Caki2 (cell line): ENCODE measurements at places on chromosomes 13 and 19.

GRCh38 chr19:28444362-28444761, 768.6 kb downstream of the UQCRFS1 start:
- DNase-seq: no peak

GRCh38 chr19:1131718-1132551, 28.1 kb downstream of the GPX4 start:
- no peak for DNase-seq

DNA sequence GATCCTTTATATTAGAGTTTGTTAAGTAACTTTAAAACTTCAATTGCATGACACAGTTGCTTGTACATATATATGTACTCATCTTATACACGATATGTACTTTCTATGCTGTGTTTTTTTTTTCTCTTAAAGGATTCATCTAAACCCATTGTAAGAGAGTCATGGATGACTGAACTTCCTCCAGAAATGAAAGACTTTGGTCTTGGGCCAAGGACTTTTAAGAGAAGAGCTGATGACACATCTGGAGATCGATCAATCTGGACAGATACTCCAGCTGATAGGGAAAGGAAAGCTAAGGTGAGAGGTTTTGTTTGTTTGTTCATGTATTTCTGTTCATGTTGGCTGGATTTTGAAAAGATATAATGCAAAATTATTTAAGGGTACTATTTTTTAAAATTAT, 26.0 kb downstream of the GPALPP1 start:
- DNase-seq: no peak

GRCh38 chr13:103218253-103218652, 152.0 kb upstream of the SLC10A2 start:
- DNase-seq: no peak

GRCh38 chr13:36212789-36213188, 1.6 kb downstream of the SOHLH2 start:
- DNase-seq: no peak

DNA sequence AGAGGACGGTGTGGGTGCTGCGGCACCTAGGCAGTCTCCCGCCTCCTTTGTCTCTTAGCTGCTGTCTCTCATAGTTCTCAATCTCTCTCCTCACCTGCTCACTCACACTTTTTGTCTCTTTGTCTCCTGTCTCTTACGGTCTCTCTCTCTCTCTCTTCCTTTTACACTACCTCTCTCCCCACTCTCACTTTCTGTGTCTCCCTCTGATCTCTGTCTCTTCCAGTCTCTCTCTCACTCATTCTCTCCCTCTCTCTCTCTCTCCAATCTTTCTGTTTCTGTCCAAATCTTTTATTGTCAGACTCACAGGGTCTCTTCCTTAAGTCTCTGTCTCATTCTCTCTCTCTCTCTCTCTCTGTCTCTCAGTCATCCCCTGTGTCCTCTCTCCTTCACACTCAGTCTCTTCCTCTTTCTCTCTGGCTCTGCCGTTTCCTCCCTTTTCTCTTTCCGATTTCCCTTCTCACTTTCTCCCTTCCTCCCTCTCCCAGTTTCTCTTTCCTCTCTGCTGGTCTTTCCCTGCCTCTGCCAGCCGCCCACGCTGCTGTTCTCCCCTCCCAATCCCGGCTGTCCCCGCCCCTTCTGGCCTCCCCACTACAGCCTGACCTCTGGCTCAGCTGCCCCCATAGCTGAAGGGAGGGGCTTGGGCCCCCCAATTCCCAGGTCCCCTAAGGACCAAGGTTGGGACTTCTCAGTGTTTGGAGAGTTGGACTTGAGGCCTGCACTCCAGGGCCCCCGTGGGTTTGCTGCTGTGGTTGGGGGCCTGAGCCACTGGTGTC, at the start of gene PLEKHA4:
TSS of gene PLEKHA4 (minus strand) at position 504 of the 773 bp plus-strand sequence. CDS start 997 bp downstream, outside the sequence.
- DNase-seq: no peak

DNA sequence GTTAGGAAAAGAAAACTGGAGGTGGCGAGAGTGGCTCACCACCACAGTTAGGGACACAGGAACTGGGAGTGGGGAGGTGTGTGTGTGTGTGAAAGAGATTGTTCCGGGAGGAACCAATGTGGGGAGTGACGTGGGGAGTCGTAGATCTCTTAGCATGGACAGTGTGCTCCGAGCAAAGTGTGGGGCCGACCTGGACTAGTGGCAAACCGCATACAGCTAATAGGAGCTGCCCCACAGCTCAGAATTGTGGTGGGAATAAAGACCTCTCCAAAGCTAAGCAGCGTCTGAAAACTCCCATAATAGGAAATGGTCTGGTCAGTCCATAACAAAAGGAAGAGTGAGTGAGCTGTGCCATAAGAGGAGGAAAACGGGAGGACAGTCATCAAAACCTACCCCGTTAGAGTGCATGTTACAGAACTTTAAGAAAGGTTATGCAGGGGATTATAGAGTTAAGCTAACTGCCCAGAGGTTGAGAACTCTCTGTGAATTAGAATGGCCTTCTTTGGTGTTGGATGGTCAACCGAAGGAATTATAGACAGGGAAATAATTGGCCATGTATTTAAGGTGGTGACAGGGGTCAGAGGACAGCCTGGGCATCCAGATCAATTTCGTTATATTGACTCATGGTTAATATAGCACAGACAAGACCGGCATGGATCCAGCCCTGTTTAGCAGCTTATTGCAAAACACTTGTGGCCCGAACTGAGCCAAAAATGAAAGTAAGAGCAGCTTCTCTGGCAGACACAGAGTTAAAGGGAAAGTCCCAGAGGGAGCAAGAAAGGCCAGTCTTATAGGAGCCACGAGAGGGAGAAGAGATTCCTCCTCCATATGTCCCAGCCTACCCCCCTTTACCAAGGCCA, 8.9 kb upstream of the SLC15A1 start:
- no peak for DNase-seq

GRCh38 chr19:5718037-5718578, 1.8 kb downstream of the LONP1 start:
- peak; percentile 22 for DNase-seq

DNA sequence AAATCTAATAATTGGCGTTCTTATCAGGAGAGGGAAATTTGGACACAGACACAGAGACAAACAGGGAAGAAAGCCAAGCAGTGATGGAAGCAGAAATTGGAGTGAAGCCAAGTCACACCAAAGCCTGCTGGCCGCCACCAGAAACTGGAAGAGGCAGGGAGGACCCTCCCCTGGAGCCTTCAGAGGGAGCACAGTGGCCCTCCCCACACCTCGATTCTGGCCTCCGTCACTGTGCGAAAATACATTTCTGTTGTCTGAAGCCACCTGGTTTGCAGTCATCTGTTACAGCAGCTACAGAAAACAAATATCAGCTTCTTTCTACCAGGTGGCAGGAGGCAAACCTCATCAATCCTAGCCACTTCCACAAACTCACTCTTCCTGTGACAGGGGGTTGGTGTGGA, 8.3 kb upstream of the TLE6 start:
- no peak for DNase-seq

GRCh38 chr13:72495681-72496080, 231.7 kb downstream of the MZT1 start:
- no peak for DNase-seq

- DNase-seq: no peak
Observed at GRCh38 chr13:112664501-112665203, 25.2 kb upstream of the ATP11A start.

GRCh38 chr13:71685072-71685471, 181.9 kb downstream of the DACH1 start:
- DNase-seq: no peak

GRCh38 chr19:18785179-18786124, 5.7 kb downstream of the COMP start:
- DNase-seq: peak; percentile 56

GRCh38 chr19:13492128-13492527, 14.2 kb downstream of the CACNA1A start:
- no peak for DNase-seq

DNA sequence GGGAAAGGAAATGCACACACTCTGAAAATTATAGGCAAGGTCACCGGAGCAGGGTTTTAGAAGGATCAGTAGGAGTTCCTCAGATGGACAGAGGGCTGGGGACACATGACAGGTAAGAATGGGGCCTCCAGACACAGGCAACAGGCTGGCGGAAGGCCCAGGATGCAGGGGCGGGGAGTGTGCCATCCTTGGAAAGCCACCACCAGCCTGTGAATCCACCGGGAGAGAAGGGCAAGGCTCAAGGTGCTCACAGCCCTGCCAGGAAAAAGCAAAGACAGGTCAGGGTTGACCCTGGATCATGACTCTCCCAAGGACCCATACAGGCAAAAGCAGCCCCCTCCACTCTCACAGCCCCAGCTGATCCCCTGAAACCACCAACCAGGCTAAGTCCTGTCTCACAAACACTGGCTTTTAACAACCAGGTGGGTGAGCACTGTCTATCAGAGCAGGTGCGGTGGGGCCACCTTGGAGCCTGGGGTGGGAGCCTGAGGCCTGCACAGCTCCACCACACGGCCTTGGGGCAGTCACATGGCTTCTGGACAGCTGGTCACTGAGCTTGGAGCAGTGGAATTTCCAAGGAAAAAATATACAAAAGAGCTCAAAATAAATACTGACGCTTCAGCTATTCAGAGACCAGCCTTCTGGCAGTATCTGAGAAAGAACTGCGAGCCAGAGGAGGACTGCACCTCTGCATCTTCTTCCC, 35.2 kb upstream of the ISYNA1 start:
- no peak for DNase-seq

DNA sequence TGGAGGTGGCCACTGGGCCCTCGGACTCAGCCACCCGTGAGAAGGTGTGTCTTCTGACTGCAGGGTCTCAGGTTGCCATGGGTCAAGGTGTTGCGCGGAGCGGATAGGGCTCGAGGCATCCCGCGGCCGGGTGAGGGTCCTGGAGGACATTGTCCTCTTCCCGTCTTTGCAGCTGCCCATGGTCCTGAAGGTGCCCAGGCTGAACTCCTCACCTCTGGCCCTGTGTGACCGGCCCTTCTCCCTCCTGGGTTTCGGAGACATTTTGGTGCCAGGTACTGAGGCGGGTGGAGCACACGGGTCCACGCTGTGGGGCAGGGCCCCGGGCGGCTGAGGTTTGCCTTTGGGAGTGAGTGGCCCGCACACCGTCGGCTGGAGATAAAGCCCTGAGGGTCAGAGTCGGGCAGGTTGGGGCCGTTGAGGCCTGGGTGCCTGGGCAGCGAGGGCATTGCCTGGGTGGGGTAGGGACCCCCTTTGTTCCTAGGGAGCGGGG, 15.6 kb upstream of the TMPRSS9 start:
- no peak for DNase-seq

DNA sequence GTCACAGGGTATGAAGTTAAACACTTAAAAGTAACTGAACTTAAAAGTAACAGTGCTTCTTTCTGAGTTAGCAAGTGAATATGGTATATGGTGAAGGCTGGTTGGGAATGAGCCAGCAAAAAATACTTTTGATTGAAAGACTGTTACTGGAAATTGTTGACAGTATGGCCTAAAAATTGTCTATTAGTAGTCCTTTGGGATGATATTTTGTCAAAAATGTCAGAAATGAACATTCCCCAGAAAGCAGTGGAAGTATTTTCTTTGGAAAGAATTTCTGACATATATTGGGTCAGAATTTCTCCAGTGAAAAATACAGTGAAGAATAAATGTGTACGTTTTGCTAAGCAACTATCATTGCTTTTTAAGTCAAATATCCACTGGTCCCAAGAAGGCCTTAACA, 860.5 kb downstream of the PCDH9 start:
- no peak for DNase-seq

DNA sequence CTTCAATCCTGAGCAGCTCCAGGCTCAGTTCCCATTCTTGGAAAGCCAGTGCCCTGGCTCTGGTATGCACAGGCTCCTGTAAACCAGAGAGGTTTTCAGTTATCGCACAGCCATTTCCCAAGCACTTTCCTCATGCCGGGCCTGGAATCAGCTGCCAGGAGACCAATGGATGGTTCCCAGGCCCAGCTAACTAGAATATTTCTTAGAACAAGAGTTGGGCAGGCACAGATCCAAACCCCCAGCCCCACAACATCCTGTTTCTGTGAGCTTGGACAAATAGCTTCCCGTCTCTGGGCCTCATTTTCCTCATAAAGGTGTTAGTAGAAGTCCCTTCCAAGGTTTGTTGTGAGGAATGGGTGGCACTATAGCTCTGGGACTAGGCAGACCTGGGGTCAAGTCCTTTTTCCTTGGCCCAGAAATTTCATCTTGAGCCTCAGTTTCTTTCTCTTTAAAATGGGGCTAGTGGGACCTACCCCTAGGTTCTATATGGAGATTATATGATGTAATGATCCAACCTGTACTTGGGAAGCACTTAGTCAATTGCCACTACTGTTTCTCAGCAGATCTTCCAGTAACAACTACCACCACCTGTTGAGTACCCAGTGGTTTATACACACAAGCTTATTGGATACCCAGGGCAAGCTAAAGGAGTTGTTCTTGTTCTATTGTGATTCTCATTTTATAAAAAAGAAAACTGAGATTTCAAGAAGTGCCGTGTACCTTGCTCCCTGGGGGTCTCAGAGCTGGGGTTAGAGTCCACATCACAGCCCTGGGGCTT, 5.1 kb upstream of the CCDC97 start:
- DNase-seq: no peak
